Dermis microvascular lymphatic vessel endothelial cell (primary cell): ENCODE measurements at places on chromosomes 1 and 21. TPM values are rescaled to one million over a fixed set of nuclear protein-coding genes. Genes with fewer than 3 reads are reported as not detected.

GOLT1A gene
- 0.13 TPM in 1 of 2 replicates, not detected in the other for total RNA-seq

GPR25 gene
- not detected in 2 replicates for total RNA-seq

FAM78B gene
- 0.26 and 0.38 TPM in 2 replicates for total RNA-seq

DNA sequence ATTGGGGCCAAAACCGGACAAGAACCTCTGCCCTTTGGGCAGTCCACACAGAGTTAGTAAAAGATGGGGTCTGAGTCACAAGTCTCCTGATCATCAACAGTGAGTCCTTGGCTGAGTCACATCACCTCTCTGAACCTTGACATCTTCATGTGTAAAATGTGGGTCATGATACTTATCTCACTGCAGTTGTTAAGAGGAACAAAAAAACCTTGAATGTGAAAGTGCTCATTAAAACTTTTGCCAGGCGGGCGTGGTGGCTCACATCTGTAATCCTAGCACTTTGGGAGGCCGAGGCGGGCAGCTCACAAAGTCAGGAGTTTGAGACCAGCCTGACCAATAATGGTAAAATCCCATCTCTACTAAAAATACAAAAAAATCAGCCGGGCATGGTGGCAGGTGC, 15.7 kb downstream of the S100A16 start:
- DNase-seq, result no peak

DNA sequence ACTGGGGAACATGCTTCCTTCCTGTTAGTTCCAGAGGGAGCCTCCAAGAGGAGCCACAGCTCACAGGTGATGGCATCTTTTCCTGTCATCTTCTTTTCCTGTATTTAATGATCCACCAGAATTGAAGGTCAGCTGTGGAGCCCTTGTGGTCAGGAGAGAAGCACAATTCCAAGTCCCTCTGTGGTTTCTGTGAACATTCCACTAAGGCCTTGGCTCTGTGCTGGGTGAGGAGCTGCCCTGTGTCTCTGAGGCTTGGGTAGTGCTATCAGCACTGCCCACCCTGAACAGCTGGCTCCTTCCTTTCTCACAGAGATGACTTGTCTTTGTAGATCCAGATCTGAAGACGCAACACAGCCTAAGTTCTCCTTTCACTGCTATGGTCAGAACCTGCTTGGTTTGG, 141.9 kb upstream of the MAP1LC3C start:
- DNase-seq, result no peak

DNA sequence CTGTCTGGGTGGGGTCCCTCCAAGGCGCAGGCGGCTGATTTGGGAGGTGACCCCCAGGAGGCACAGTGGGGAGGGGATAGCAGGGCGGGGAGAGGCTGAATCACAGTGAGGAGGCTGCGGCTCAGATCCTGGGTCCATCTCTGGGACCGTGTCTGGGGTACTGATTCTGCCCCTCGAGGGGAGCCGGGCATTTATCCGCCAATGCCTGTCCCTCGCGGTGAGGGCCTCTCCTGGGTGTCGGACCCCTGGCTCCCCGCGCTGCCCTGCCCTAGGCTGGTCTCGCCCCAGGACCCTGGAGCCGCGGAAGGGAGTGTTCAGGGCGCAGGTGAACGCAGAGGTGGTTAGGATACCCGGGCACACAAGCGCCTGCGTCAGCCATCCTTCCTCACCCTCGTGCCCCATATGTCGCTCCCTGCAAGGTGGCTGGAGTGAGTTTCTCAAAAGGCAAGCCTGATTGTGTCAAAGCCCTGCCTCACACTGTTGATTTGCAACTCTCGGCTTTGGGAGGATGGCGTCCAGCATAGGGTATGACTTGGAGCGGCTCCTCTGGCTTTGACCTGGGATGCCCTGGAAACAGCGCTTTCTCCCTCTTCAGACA, 530.9 kb downstream of the PTPRU start:
- DNase-seq, result no peak
